ENCODE measurements at places on chromosomes 5 and 9.

GRCh38 chr9:127207734-127208410 lies 56.7 kb upstream of the GARNL3 start:
- no peak for DNase-seq

GRCh38 chr9:114953959-114954358 lies 23.6 kb upstream of the TNFSF8 start:
- DNase-seq = no peak

- no peak for DNase-seq
These were observed 3.5 kb upstream of the RNF145 start for GRCh38 chr5:159212657-159213462.

DNA sequence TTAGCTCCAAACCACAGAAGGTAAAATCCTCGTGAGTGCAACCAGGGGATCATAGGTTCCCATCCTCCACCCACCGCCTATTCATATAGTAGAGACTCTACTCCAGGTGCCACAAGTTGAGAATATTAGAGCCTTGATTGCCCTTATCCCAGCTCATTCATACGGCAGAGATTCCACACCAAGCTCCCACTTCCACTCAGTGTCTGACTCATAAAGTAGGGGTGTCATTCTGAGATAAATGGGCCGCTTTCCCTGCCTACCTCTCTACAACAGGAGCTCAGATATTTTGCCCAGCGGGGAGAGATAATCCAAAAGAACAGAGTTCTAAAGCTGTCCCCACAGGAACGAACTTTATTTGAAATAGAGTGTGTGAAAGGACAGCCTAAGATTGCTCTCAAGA lies 9.4 kb downstream of the SLC22A4 start:
- no peak for DNase-seq

DNA sequence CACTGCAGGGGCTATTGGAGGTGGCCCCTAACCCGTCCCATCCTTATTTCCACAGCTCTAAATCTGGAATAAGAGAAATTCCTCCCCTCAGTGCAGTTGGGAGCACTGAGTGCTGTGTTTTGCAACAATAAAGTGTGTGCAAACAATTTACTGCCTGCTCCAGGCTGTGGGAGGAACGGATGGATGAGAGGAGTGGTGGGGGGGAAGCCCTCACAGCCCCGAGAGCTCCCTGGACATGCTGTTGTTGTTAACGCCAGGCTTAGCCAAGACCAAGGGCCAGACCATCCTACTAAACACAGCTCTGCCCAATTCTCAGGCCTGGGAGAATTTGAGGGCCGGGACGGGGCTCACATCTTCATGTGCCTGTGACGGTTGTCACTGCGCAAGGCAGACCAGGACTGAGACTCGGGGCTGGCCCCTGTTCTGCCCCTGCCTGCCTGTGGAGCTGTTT lies 200.2 kb downstream of the DAB2IP start:
- DNase-seq = no peak

- no peak for DNase-seq
These were observed 79.7 kb upstream of the ORM1 start for GRCh38 chr9:114243240-114243639.

DNA sequence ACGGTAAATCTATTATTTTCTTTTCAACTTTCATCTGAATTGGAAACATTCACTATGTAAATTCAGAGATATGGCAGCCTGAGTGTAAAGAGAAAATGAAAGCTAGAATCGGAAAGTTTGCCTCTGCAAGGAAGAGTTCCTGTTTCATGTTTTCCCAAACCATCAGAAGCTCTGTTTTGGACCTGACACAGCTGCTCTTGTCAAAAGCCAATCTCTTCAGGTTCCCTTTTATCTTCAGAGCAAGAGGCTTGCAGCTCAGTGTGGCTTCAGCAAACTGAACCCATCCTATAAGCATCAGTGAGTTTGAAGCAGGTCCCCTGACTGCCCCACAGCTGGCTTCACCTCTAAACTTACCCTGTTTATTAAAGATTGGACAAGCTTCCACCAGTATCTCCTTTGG lies 1099.7 kb downstream of the DTWD2 start:
- no peak for DNase-seq

- no peak for DNase-seq
These were observed 72.8 kb upstream of the NXNL2 start for GRCh38 chr9:88462191-88462590.

DNA sequence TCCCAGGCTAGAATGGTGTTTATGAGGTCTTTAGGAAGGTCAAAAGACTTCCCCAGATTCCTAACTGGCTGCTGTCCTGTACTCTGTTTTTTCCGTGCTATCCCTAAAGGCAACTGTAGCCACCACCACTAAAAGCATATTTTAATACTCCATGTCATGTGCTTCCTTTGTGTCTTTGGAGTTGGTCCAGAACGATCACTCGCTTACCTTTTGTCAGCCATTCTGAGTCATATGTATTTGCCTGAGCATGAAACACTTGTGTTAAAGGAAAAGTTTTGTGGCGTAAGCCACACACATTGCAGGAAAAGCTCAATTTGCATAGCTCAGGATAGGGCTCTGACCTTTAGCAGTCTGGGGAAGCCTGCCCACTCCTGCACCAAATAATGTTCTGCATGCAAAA lies 299.6 kb downstream of the NTRK2 start:
- no peak for DNase-seq

GRCh38 chr9:36129139-36129538 lies 7.4 kb upstream of the GLIPR2 start:
- DNase-seq = no peak

GRCh38 chr9:13860946-13861640 lies 452.8 kb downstream of the NFIB start:
- no peak for DNase-seq

GRCh38 chr5:151901611-151902010 lies 23.0 kb downstream of the GLRA1 start:
- no peak for DNase-seq

DNA sequence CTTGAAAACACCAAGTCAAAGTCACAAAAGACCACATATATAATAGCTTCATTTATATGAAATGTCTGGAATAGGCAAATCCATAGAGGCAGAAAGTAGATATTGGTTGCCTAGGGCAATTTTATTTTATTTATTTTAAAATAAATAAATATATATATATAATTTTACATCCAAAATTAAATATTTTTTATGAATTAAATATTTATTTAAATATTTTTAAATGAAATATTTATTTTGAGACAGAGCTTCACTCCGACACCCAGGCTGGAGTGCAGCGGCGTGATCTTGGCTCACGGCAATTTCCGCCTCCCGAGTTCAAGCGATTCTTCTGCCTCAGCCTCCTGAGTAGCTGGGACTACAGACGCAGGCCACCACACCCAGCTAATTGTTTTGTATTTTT lies 58.9 kb upstream of the ATG10 start:
- no peak for DNase-seq

GRCh38 chr9:2303056-2303455 lies 287.9 kb downstream of the SMARCA2 start:
- DNase-seq = no peak

DNA sequence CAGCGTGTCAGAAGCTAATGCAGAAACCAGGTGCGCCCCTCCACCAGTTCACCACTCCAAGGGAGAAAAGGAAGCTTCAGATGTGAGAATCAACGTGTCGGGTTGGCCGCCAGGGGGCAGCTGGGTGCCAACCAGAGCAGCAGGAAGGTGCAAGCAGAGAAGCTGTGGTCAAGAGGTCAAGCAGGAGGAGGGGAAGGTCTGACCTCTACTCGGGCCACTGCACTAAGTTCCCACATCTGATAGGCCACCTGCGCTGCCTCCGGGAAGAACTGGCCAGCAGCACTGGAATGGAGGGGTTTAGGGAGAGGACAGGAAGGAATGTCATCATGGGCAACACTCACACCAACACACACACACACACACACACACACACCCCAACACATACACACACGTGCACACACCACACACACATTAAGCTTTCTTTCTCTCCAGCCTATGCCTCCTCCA lies 31.4 kb downstream of the ANXA6 start:
- DNase-seq = peak; percentile 53

- no peak for DNase-seq
These were observed 161.3 kb downstream of the CAVIN4 start for GRCh38 chr9:100739208-100739607.

- DNase-seq = no peak
These were observed 48.3 kb downstream of the BOD1 start for GRCh38 chr5:173568128-173568527.

GRCh38 chr5:6376974-6377520 lies 1.3 kb downstream of the MED10 start:
- DNase-seq = no peak

GRCh38 chr5:58507715-58508114 lies 16.5 kb downstream of the GAPT start:
- DNase-seq = no peak

- DNase-seq = no peak
These were observed 32.7 kb downstream of the PCDHAC2 start for GRCh38 chr5:140998921-140999410.

DNA sequence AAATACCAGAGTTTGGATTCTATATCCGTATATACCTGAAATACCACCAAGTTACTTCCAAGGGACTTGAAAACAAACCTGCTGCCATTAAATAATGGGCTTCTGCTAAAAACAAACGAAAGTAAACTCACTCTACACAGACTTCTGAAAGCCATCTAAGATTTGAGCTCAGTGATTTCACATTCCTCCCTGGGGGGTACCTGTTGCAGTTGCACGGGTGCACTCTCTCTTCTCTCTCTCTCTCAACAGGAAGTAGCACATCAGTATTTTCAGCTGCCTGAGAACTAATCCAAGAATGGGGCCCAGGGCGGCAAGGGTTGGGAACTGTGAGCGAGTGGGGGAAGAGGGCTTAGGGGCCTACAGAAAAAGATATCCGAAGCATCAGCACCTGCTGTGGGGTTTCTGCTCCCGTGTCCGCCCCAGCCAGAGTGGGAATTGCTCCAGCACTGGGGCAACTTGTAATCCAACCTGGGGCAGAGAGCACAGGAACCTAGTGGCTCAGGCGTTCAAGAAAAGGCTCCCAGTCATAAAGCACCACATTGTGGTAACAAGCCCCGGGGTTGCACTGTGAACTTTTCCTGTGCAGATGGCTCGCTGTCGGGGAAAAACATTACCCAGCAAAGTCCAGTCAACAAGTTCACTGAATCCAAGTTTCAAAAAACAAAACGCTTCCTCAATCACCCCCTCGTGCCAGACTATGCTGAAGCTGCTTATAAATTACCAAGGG lies 99.8 kb downstream of the EFNA5 start:
- no peak for DNase-seq

DNA sequence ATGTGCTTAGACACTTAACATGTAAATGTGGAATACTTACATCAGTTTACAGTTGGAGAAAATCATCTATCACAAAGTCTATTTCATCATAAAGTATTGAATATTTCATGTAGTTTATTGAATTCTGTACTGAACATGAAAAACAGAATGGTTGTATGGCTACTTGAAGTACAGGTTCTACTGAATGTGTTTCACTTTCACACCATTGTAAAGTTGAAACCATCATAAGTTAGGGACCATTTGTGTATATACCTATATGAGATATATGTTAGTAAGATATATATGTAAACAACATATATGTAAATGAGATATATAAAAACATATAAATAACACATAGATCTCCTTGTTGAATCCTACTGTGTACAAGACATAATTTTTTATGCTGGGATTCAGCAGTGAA lies 63.0 kb upstream of the TAF11L2 start:
- DNase-seq = no peak

GRCh38 chr9:35605351-35606137 lies 482 bp downstream of the TESK1 start:
- no peak for DNase-seq

GRCh38 chr9:26950521-26950920 lies 3.5 kb upstream of the PLAA start:
- no peak for DNase-seq

DNA sequence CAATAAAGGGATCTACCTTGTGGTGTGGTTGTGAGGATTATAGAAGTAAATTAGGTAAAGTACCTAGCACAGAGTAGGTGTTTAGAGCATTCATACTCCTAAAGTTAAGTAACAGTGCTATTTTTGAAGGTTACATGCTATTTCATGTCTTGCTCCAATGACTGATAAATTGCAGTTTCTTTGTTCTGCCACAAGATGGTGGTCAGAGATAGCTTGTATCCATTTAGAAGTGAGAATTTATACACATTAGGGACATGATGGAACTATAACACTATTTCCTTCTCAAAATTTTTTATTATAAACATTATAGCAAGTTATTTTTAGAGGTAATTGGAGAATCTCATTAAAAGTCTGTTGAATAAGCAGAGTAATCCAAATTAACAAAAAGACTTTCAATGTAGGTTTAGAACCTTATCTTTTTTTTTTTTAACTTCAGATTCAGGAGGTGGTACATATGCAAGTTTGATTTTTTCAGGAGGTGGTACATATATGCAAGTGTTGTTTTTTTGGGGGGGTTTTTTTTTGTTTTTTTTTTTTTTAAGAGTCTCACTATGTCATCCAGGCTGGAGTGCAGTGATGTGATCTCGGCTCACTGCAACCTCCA lies 17.1 kb downstream of the MTREX start:
- DNase-seq = no peak

GRCh38 chr5:167546270-167546669 lies 745.2 kb upstream of the WWC1 start:
- no peak for DNase-seq

- no peak for DNase-seq
These were observed 83.2 kb upstream of the SMIM15 start for GRCh38 chr5:61245486-61245885.

GRCh38 chr9:136311051-136312008 lies 7.4 kb upstream of the CCDC187 start:
- no peak for DNase-seq

GRCh38 chr5:90873033-90873517 lies 314.5 kb downstream of the ADGRV1 start:
- DNase-seq = no peak

GRCh38 chr9:96203867-96204501 lies 98.0 kb downstream of the HSD17B3 start:
- no peak for DNase-seq

DNA sequence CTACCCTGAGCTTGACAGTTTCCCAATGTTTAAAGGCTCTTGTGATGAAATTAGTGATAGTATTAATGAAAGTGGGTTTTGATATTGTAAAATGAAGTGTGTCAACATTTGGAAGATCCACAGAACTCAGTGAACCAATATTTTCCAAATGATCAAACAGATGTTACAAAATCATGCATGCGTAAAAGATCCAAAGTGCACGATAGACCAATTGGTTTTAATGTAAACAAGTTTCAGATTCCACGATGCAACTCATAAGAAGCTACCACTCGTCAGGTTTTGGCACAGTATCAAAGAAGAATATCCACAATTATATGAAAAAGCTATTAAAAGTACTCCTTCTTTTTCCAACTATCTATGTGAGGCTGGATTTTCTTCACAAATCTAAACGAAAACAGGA lies 82.3 kb downstream of the SLC38A9 start:
- no peak for DNase-seq

GRCh38 chr9:79233542-79233941 lies 338.2 kb upstream of the TLE4 start:
- DNase-seq = no peak

DNA sequence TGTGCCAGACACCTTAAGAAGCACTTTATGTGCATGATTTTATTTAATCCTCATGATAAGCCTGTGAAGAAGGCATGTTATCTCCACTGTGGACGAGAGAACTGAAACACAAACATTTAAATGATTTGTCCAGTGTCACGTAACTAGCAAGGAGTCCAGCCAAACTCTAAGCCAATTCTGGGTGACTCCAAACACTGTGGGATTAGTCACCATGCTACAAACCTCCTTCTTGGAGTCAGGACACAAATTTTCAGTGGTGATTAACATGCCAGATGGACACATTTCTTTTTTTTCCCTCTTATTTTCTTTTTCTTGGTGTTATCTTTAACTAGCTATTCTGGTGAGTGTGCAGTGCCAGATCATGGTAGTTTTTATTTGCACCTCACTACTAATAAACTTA lies 316.8 kb downstream of the NDUFS4 start:
- no peak for DNase-seq

- no peak for DNase-seq
These were observed 103.3 kb upstream of the LHFPL2 start for GRCh38 chr5:78751872-78752271.

All from activated T-cell treated with anti-CD3 and anti-CD28 coated beads for 1 hour (primary cell).